ENCODE measurements at places on chromosomes 5 and 9.

GRCh38 chr9:96258967-96259366 is 43.0 kb downstream of the HSD17B3 start:
- DNase-seq, result no peak

- DNase-seq, result no peak
Observed at GRCh38 chr5:177364159-177364962, 6.6 kb downstream of the RGS14 start.

DNA sequence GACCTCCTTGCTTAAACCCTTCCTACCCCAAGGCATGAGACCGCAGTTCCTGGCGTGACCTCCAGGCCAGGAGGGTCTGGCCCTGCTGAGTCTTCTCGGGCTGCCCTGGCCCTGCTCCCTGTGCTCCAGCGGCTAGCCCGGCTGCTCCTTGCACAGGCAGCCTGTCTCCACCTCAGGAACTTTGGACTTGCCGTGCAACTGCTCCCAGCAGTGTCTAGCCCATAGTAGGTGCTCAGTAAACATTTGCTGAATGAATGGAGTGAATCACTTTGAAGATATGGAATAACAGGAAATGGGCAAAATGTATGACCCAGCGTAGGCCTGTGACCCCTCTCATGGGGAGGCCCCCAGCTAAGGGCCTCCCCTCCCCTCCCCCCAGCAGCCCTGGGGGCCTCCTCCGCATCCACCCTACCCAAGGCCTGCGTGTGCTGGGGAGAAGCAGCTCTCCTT is 127.1 kb downstream of the ZNF354C start:
- DNase-seq, result no peak

DNA sequence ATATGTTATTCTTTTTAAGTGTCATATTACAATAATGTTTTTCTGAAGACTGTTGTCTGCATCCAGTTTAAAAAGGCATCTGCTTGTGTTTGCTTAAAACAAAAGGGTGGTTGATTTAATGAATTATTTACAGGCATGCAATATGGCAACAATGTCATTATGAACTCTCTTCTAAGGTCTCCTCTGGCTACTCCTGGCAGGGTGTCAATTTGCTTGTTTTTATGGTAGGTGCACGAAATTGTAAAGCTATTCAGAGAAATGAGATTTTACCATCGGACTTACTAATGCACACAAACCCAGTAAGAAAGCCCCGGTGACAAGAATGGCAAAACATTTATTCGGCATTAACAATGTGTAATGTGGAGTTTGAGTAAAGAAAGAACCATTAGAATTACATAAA is 539.8 kb upstream of the ZNF608 start:
- DNase-seq, result no peak

- no peak for DNase-seq
Observed at GRCh38 chr9:746661-747434, 94.6 kb upstream of the DMRT1 start.

- DNase-seq, result no peak
Observed at GRCh38 chr9:4164356-4164755, 135.5 kb downstream of the GLIS3 start.

GRCh38 chr9:101601904-101602765 is 7.4 kb upstream of the PPP3R2 start:
- DNase-seq, result no peak

GRCh38 chr5:136063778-136064465 is 35.1 kb downstream of the TGFBI start:
- no peak for DNase-seq

- no peak for DNase-seq
Observed at GRCh38 chr5:52808316-52808901, 20.7 kb downstream of the ITGA1 start.

DNA sequence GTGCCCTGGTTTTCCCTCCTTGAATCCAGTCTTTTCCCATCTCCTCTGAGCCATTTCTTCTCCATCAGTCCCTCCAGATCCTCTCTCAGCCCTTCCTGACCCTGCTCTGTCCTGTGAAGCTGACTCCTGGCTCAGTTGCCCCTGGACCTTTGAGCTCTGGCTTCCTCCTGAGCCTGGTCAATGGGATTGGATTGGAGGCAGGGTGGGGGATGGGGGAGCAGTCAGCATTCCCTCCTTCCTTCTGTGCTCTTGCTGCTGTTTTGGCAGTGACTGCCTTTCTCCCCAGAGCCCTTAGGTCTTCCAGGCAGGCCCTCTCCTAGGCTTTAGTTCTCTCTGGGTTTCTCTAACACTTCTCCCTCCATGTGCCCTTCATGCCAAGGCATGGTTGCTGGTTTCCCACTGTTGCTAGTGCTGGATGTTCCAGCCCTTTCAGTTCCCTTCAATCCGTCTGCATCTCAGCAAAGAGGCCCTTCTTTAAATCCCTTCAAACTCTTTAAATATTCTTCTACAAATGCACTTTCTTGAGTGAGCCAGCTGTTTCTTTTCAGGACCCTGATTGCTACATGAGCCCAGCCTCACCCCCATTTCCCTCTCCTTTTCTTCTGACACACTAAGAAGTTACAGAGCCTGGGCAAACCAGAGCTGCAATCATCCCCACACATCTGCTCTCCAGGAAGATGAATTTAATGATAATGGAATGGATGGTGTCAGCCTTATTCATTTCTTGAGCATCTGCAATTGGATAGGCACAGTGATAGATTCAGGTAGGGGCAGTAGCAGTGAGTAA is 2.2 kb downstream of the TNFSF15 start:
- DNase-seq, result no peak

GRCh38 chr9:81477669-81478068 is 211.7 kb downstream of the TLE1 start:
- DNase-seq, result no peak

DNA sequence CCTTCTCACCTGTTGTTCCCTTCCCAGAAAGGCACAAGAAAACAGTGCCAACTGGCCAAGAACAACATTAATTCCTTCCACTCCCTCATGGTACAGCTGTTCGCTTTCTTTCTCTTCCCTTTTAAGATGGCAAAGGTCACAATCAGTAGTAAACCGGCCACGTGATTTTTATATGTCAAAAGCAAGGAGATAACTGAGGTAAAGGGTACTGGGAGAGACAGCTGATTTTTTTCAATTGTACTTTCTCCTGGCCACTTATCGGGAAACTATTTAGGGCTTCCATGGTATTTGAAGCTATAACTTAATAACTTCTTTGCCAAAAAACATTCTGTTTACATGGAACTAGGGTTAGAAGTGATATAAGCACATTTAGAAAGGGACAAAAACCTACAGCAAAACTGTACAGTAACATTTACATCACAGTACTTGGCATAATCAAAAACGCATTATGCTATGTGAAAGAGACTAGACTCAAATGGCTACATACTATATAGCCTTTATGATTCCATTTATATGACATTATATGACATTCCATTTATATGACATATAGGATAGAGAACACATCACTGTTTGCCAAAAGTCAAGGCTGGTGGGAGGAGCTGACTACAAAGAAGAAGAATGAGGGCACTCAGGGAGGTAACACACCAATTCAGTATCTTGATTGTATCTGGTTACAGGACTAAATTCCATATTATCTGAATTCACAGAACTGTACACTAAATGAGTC is 24.8 kb downstream of the PLPP1 start:
- no peak for DNase-seq

DNA sequence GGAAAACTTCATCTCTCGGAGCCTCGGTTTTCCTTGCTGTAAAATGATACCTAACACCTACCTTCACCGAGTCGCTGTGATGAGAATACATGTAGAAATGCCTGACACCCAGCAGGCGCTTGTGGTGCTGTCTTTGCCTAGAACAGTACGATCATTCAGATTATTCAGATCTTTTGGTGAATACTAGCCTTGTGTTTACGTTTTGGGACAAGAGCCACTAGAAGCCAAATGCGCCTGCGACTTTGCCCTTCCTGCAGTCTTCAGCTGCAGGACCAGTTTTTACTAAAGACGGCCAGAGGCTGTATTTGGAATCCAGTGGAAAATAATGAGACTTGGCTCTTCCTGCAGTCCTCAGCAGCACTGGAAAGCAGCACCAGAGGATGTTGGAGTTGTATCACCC is 189.6 kb downstream of the TRIO start:
- DNase-seq, result no peak

DNA sequence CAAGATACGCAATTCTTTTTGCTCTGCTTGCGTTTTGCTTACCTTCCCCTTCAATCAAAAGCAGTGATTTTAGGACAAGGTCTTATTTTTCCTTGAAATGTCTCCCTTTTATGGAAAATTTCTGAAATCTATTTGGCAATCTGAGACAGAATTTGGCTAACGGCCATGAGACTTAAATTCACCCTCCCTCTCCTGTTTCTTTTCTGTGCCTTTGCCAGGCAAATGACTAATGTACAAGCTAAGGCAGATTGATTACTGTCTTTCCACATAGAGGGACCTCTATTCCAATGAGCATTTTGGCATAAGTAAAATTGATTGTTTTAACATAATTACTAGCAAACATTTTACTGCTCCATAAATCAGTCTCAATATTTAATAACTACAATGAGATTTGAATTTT is 31.7 kb downstream of the FAM81B start:
- DNase-seq, result no peak

- DNase-seq, result no peak
Observed at GRCh38 chr9:101027236-101027635, 1.3 kb upstream of the PLPPR1 start.

- DNase-seq, result no peak
Observed at GRCh38 chr9:86892576-86892975, 54.7 kb downstream of the GAS1 start.

GRCh38 chr5:58121391-58121790 is 338.5 kb downstream of the PLK2 start:
- no peak for DNase-seq

DNA sequence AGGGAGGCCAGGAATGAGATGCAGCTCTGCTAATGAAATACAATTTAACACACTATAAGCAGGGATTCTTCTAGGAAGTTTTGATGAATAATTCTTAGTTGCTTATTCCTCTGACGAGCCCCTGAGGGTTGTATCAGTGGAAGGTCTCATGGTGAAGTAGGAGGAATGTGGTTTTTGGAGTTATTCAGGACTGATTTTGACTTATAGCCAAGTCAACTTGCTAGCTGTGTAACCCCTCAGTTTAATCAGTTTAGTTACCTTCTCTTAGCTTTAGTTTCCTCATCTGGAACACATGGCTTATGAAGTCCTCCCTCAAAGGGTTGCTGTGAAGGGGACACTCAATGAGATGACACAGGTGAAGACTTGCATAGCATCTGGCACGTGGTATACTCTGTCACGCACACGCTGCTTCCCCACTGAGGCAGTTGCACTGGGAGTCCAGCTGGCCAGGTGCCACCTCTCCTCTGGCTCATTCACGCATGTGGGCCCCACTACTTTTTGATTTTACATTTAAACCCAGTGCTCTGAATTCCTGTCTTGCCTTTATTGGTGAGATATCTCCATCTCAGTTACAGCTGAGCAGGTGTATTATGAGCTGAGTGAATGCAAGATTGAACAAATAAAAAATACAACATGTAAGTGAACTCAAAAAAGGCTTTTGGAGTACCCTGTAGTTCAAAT is 415.0 kb downstream of the ARHGEF28 start:
- no peak for DNase-seq

- no peak for DNase-seq
Observed at GRCh38 chr5:179270581-179271427, 74.5 kb downstream of the ADAMTS2 start.

- DNase-seq, result no peak
Observed at GRCh38 chr9:137828527-137829259, 48.9 kb upstream of the CACNA1B start.

GRCh38 chr9:3268223-3268622 is 257.6 kb downstream of the RFX3 start:
- DNase-seq, result no peak

All from amniotic stem cell (primary cell).